NCI-H1694 (cell line): ENCODE measurements at places on chromosomes 6 and 20.

- DNase-seq: no peak
Observed at GRCh38 chr6:35230950-35231349, 17.2 kb downstream of the SCUBE3 start.

DNA sequence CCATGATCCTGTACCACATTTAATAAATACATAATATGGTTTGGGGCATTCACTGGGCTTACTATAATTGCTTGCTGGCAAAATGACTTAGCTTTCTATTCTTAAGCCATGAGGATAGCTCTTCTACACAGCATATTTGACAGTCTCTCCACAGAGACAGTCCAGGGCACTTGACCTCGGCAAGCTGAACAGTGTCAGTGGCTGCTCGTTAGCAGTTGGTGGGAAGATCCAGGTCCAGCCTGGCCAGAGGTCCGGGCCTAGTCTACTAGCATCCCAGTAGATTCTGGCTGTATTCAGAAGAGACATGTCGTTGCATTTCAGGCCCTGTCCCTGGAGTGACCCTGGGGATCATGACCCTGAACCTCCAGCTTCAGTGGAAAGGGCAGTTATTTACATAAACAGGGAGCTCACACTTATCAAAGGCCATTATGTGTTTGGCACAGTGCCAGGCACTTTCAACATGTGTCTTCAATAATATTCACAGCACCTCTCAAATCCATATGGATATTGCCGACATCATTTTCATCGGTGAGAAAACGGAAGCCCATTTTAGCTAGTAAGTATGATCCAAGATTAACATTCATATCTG is 139.0 kb downstream of the IMPG1 start:
- no peak for DNase-seq

DNA sequence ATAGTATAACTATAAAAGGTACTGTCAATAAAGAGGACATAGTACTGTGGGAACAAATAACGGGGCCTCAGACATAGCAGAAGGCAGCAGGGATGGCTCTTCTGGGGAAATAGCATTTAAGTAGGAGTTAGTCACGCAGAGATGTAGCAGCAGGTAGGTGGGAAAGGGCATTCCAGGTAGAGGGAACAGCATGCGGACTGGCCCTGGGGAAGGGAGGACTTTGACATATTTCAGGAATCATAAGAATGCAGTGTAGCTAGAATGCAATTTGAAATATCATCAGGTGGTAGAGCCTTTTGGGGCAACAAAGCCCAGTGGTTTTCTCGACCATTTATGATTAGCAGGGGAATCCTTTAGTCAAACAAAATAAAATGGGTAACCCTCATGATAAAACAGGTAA is 191.1 kb downstream of the SLC24A3 start:
- DNase-seq: no peak

DNA sequence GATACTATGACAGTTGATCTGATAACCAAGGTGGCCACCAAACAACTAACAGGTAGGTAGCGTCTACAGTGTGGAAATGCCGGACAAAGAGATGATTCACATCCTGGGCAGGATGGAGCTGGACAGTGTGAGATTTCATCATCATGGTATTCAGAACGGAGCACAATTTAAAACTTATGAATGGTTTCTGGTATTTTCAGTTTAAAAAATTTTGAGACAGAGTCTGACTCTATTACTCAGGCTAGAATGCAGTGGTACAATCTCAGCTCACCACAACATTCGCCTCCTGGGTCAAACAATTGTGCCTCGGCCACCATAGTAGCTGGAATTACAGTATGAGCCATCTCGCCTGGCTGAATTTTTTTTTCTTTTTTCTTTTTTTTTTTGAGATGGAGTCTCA is 43.8 kb downstream of the CEP57L1 start:
- no peak for DNase-seq

GRCh38 chr6:155117256-155117655 is 122.1 kb downstream of the TIAM2 start:
- DNase-seq: no peak

DNA sequence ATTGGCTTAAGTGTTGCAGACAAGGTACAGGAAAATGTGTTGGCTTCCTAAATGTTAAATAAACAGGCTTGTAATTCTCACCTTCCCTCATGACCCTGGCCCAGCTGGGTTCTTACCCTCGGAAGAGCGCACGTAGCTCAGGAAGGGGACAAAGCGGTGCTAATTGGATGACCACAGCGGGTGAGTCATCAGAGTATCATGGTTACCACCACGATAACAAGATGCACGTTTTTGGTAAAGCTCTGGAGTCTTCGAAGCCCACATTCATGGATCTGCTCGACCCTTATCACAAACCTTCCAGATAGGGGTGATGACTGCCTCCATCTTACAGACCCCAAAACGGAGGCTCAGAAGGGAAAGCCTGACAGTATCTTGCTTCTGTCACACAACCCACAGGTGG is 32.8 kb downstream of the APCDD1L start:
- DNase-seq: no peak

GRCh38 chr6:21773576-21773968 is 180.0 kb downstream of the SOX4 start:
- no peak for DNase-seq

- no peak for DNase-seq
Observed at GRCh38 chr20:24827603-24828295, 121.3 kb upstream of the CST7 start.

DNA sequence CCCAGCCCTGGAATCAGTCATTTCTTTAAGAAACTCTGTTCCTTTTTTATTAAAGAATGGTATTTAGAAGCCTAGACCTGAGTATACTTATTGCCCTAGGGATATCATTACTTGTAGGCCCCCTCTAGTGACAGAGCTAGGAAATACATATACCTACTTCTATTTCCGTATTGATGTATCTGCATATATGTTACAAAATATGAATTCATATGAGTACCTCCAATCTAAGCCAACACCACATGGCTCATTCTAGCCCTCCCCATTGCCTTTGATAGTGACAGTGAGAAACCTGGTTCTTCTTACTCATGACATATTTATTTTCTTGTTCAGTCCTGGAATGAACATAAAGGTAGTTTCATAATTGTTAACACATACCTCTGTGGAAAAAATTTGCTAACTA is 137.2 kb downstream of the FARS2 start:
- DNase-seq: peak; percentile 67

GRCh38 chr6:150932996-150933395 is 67.5 kb downstream of the MTHFD1L start:
- DNase-seq: no peak

GRCh38 chr6:151502499-151502898 is 8.7 kb downstream of the CCDC170 start:
- DNase-seq: no peak

GRCh38 chr6:26197933-26198721 is 110.9 kb downstream of the HFE start:
- DNase-seq: peak; percentile 7

GRCh38 chr6:53112404-53112803 is 36.2 kb downstream of the GCM1 start:
- DNase-seq: no peak

DNA sequence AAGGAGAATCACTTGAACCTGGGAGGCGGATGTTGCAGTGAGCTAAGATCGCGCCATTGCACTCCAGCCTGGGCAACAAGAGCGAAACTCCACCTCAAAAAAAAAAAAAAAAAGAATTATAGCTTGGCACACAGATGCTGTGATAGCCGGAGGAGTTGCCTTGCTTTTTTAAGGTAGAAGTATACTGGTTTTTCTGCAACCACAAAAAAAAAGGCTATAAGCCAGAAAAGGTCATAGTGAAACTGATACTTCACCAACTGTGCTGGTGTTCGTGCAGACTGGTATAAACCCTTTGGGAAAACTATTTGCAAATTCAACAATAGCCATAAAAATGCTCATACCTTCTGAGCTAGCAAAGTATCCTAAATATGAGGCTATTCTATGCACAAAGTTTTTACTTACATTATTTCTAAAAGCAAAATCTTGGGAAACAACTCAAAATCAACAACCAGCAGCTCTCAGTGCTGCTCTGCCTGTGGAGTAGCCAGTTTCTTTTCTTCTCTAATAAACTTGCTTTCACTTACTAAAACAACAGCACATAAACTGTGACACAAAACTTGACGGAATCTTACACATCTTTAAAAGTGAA is 44.0 kb downstream of the B4GALT5 start:
- DNase-seq: no peak

DNA sequence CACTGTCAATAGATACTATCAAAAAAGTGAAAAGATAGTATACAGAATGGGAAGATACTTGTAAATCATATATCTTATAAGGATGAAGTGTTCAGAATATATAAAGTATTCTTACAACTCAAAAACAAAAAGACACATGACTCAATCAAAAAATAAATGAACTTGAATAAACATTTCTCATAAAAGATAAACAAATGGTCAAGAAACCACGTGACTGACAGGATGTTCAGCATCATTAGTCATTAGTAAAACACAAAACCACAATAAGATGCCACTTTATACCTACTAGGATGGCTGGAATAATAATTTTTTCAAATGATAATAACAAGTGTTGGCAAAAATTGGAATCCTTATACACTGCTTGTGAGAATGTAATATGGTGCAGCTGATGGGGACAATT is 729.1 kb upstream of the HS3ST5 start:
- DNase-seq: no peak

DNA sequence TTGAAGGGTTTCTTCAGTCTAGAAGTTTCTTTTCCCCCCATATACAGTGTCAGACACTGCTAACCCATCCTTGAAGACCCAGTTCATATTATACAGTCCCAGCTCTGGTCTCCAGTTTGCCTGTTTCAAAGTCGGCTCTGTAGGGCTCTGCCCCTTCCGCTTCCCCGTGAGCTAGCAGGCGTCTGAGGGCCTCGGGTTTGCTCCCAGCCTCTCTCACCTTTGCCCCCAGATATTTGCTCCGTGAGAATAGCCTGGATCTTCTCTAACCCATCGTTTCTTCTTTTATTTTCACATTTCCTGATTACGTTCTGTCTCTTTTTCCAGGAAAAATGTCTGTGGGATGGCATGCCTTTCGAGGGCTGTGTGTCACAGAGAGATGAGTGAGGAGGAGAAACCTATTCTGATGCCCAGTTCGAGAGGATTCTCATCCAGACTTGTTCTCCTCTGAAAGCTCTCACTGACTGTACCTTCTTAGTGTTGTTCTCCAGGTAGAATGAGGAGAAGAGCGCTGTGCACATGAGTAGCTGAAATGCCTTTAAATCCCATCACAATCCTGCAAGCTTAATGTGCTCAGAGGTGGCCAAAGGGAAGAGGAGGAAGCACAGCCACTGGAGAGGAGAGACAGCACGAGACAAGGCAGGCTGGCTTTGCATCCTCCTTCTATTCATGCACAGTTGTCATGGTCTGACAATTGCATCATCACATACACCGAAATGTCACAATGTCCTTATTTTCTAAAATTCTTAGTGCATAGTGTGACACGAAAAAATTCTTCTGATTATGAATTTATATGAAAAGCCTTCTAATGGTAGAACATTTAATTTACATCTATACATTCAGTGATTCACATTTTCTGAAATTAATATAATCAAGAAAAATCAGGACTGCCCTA is 171.1 kb downstream of the FOXA2 start:
- DNase-seq: no peak

- DNase-seq: no peak
Observed at GRCh38 chr6:15927531-15928225, 201.2 kb upstream of the MYLIP start.

DNA sequence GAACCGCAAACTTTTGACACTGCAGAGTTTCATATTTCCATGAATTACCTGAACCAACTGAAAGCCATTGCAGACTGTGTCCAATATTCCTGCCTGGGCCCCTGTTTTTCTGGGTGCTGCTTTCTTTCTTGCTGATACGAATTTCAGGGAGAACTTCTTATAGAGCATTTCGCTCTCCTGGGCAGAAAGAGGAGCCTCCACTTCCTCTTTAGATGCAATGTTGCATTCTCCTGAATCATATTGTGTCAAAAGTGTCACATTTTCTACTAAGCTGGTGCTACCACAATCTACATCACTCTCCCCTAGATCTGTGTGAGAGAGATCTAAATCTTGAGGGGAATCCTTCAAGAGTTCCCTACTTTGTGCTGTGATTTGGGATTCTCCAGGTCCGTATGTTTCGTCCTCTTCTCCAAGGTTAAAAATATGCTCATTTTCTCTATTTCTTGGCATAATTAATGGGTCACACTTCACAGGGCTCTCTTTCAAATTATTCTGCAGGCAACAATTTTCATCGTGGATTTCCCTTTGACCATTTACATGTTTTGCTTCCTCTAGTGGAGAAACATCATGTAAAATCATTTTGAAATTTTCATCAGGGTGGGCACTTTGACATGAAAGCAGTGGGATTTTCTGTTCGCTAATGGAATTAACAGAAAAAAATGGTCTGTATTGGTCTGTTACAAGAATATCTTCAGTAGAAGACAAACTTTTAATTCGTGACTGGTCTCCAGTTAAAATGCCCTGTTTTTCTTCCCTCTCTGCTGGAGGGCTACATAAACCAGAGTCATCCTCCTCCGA is 102.3 kb downstream of the DST start:
- no peak for DNase-seq

DNA sequence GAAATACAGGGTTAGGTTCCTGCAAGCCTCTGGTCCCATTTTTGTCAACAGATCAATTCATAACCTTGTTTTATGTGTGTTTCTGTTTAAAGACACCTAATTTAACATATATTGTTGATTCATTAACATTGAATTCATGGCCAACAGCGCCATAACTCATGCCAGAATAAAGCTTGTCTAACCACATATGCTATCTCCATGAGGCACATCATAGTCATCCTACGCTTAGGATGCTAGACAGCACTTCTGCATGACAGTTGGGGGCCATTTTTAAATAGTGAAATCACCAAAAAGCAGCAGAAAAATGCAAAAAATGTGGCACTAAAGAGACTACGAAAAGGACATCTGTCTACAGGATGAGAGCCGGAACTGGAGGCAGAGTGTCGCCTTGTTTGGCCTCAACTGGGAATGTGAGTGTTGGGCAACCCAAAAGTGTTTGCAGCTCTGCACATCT is 37.9 kb downstream of the TRAM2 start:
- DNase-seq: no peak

DNA sequence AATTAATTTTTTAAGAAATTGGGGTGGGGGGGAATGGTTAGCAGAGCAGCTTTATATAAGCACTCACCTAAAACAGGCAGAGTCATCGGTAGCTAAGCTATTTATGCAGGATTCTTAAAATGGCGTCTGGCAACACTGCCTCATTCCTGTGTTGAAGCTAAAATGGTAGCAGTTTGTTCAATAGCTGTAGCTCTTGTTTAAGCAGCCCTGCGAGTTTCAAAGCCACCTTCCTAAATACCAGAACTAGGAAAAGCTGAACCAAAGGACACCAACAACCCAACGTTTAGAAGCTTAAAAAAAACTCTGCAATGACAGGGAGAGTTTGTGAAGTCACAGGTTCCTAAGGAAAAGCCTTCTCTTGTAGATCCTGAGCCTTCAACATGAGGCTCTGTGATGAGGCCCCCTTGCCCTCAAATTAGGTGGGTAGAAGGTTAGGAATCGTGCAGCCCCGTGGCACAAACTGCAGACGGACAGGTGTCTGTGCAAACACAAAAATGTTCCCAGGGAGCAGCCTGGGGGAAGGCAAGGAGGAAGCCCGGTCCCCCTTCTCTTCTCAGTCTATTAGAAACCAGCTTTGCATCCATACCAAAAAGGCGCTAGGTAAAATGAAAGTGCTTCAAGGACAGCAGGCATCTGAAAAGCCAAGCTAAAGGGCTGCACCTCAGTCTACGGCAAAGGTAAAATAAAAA is 4.7 kb downstream of the ZMYND8 start:
- DNase-seq: no peak
